ENCODE measurements at places on chromosomes 7 and 10.

DNA sequence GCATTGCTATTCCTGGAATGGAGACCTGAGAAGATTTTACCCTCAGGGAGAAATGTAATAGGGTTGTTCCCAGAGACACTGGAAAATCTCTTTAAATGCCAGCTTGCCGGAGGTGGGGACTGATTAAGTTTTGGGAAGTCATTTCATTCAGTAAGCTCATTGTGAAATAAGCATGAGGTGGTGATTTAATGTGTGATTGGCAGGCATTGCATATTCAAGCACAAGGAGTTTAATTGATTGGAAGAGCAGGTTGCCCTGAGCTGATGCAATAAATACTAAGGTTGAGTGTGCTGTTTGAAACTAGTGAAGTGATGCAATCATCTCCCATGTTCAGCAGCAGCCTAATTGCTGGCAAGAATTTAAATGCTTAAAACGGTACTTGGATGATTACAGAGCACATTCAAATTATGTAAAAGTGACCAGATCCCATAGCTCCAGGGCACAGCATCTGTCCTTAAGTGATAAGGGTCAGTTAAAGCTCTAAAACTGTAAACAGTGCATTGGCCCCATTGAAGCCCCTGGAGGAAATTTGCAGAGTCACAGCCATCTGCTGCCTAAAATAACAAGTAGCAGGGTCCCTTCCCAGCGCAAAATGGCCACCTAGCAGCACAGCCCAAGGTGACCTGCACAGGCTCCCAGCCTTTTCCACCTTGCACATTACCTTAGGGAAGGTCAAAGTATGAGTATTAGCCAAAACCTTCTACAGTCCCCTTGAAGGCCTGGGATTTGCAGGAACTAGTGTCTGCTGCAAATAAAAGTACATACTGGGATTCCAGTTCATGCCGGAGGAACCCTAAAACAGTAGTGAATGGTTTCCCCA, 92.1 kb downstream of the CCDC71L start:
- DNase-seq = peak; percentile 80

GRCh38 chr7:87870471-87870870, 5.7 kb downstream of the SLC25A40 start:
- no peak for DNase-seq

GRCh38 chr7:156580036-156580435, 60.5 kb upstream of the RNF32 start:
- no peak for DNase-seq

DNA sequence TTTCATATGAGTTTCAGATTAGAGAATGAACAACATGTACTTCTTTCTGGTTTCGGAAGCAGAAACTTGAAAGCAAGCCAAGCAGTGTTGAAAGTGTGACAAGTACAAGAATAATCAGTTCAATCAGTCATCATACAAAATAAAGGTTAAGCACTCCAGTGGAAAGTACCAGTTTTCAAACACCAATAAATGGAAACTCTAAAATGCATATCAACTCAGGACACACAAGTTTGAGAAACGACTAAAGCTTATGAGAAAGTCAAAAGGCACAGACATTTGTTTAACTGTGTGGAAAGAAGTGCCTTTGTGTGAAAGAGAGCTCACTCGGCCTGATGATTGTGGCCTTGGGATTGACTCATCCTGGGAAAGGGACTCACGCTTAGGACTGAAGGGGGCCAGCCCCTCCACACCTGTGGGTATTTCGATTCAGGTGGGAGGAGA, 60.6 kb upstream of the AKR1C1 start:
- no peak for DNase-seq

DNA sequence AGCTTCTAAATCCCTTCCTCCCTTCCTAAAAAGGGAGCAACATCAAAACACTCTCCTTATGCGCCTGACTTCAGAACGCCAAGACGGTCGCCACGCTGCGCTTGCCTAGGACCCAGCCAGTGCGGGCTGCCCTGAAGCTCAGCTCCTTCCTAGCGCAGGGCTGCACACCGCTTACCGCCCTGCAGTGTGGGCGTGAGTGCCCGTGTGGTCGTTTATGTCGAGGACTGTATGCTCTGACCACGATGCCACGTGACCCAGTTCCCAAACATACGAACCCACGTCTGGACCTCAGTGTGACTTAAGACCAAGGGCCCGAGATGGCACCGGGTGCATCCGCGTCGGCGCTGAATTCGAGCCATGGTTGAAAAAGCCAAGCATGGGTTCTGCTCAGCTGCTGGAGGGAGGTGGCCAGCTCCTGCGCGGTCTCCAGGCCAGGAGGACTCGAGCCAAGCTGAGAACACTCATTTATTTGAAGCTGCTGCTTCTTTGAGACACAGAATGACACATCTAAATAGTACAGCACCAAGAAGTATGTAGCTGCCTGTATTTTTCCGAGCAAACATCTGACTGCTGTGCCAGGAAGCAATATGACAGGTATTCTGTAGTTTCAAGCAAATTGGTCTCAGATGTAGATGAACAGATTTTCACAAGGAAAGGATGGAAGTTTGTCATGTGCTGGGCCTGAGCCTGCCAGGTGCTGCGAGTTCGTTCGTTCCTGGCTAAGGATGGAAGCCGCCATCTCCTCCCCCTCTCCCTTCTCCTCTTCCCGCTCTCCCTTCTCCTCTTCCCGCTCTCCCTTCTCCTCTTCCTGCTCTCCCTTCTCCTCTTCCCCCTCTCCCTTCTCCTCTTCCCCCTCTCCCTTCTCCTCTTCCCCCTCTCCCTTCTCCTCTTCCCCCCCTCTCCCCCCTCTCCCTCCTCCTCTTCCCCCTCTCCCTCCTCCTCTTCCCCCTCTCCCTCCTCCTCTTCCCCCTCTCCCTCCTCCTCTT, 184.7 kb downstream of the EBF3 start:
- no peak for DNase-seq

GRCh38 chr7:36562121-36562520, 162.2 kb downstream of the AOAH start:
- DNase-seq = no peak

GRCh38 chr10:53690524-53691240, 918.1 kb upstream of the MBL2 start:
- DNase-seq = no peak

DNA sequence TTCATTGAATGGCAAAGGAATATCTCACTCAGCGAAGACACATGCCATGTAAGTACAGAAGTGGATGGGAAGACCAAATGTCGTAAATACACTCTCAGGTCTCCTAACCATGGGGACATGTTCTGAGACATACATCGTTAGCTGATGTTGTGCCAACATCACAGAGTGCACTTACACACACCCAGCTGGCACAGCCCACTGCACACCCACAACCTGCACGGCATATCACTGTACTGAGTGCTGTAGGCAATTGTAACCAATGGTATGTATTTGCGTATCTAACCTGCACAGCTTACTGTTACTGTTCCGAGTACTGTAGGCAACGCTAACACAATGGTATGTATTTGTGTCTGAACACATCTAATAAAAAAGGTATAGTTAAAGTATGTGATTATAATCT, 550.4 kb downstream of the PTPRN2 start:
- DNase-seq = no peak

GRCh38 chr7:146542101-146542500, 425.5 kb downstream of the CNTNAP2 start:
- DNase-seq = no peak

DNA sequence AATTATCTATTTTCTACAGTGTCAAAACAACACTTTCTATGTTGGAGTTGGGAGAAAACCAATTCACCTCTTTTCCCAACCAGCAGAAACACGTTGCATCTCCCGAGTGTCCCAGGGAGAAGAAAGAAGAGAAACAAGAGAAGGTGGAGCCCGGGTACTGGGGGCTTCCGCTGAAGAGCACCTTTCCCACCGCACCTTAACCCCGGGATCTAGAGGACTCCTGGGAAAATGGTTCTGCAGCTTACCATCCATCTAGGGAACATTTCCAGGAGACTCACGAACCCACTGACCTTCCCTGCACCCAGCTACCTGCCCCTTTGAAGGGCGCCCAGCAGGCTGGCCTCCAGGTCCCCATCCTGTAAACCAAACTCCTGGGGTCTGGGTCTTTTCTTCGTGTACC, 346.8 kb downstream of the TCERG1L start:
- no peak for DNase-seq

- no peak for DNase-seq
Observed at GRCh38 chr7:155490697-155491628, 33.0 kb downstream of the EN2 start.

DNA sequence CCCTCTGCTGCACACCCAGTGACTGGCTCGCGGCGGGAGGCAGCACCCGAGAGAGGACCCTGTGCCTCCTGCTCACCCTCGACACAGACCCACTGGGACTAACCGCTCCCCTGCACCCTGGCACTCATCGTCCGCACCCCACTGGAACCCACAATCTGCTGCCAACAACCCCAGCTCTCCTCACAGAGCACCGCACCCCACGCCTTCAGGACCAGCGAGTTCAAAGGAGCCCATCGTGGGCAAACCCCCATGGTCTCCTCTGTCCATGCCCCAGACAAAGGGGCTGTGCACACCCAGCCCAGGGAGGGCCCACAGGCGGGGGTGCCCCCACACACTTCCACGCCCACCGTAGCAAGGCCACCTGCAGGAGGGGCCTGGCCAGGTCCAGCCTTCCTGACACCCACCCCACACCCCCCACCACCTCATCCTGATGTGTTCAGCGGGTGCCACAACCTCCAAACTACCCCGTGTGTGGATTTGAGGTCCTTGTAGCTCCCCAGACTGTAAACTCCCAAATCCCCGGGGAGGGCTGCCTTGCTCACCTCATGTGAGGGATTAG, 14.0 kb downstream of the RASGEF1A start:
- no peak for DNase-seq

- no peak for DNase-seq
Observed at GRCh38 chr10:103885617-103886016, 30.2 kb upstream of the SH3PXD2A start.
